ENCODE measurements at places on chromosomes 11 and 22. TPM values are rescaled to one million over a fixed set of nuclear protein-coding genes. Genes with fewer than 3 reads are reported as not detected.
A peak's percentile ranks its signal among the peaks of the same experiment; 100 is the strongest.

The EXPH5 gene
- total RNA-seq = 2.9 TPM

The PLEKHB1 gene
- 12.8 TPM for total RNA-seq

The OR51B4 gene
- not detected for total RNA-seq

The P2RX6 gene
- 0.12 TPM for total RNA-seq

The TEX12 gene
- not detected for total RNA-seq

The NEFH gene
- 3.5 TPM for total RNA-seq

The APOL3 gene
- total RNA-seq = 37.8 TPM

The B4GALNT4 gene
- 4.1 TPM for total RNA-seq

The TBX10 gene
- not detected for total RNA-seq

The MRGPRE gene
- not detected for total RNA-seq

The DDX10 gene
- total RNA-seq = 36.6 TPM

The KDM4D gene
- 2.1 TPM for total RNA-seq

- DNase-seq = no peak
- H3K4me1 ChIP-seq = no peaks in the 10 kb centered on the region
- H3K27ac ChIP-seq = no peak overlapping the region
Measured at GRCh38 chr11:19895776-19896175, 183.1 kb downstream of the NAV2 start.

GRCh38 chr22:48754611-48755058 lies 1073.0 kb downstream of the BRD1 start:
- no peak overlapping the region for H3K4me3 ChIP-seq
- H3K27me3 ChIP-seq = peaks cover 23% of the 10 kb centered on the region
- no peaks in the 10 kb centered on the region for H3K36me3 ChIP-seq
- no peak for DNase-seq
- H3K4me1 ChIP-seq = no peaks in the 10 kb centered on the region
- H3K27ac ChIP-seq = no peak overlapping the region

GRCh38 chr11:655036-655726 lies 18.1 kb downstream of the DRD4 start:
- no peak overlapping the region for H3K27ac ChIP-seq
- H3K27me3 ChIP-seq = no peaks in the 10 kb centered on the region
- H3K36me3 ChIP-seq = peaks cover 13% of the 10 kb centered on the region
- no peak for DNase-seq
- no peaks in the 10 kb centered on the region for H3K4me1 ChIP-seq
- H3K4me3 ChIP-seq = no peak overlapping the region

- H3K27me3 ChIP-seq = peaks cover 44% of the 10 kb centered on the region
- H3K4me3 ChIP-seq = no peak overlapping the region
- H3K27ac ChIP-seq = no peak overlapping the region
- H3K4me1 ChIP-seq = peaks cover 20% of the 10 kb centered on the region
- H3K36me3 ChIP-seq = no peaks in the 10 kb centered on the region
- DNase-seq = no peak
Measured at GRCh38 chr22:19721330-19722177, 1.8 kb upstream of the GP1BB start.

GRCh38 chr11:123580557-123581275 lies 73.7 kb downstream of the SCN3B start:
- peaks cover 9% of the 10 kb centered on the region for H3K4me1 ChIP-seq
- peaks cover 2% of the 10 kb centered on the region for H3K36me3 ChIP-seq
- DNase-seq = peak; percentile 78
- H3K27me3 ChIP-seq = peaks cover 2% of the 10 kb centered on the region
- no peak overlapping the region for H3K27ac ChIP-seq

- H3K4me1 ChIP-seq = peaks cover 1% of the 10 kb centered on the region
- H3K36me3 ChIP-seq = no peaks in the 10 kb centered on the region
- H3K27me3 ChIP-seq = no peaks in the 10 kb centered on the region
- no peak for DNase-seq
Measured at GRCh38 chr11:2558397-2558796, 113.6 kb downstream of the KCNQ1 start.

DNA sequence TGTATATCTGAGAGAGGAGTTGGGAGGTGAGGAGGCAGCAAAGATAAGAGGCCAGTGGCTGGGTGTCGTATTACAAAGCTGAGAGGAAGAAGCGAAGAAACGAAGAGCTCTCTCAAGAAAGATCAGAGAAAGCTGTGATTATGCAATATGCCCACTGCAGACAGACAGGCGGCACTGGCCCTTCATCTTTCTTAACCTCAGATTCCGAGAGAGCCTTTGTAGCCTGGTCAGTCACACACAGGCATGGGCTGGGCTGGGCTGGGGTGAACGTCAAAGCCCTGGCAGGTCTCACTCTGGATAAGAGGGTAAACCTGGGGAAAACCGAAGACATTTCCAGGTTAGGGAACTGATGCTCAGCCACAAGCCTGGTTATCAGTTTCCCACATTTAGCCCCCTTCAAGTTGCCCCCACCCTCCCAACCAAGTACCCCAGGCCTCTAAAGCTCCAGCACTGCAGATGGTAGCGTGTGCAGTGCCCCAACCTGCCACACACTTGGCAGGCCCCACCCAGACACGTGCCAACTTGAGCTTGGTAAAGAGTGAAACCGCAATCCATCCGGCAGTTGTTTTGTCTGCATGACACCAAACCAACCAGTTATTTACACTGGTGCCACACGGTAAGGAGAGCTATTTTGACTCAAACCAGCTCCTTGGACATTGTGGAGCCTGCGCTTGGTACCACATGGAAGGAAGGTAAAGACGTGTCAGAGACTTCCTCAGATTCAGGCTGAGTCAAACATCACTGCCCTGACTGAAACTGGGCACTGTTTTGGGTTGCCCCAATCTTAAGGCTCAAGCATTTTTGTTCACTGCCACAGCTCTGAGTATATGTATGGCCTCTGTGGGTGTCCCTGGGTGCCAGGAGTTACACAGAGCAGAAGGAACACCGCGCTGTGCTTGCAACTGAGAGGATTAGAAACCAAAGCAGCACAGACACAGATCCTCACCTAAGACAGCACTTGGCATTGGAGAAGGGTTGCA lies 135.9 kb downstream of the FDX1 start:
- H3K27ac ChIP-seq = no peak overlapping the region
- no peaks in the 10 kb centered on the region for H3K4me1 ChIP-seq
- no peak overlapping the region for H3K4me3 ChIP-seq
- H3K27me3 ChIP-seq = peaks cover 5% of the 10 kb centered on the region
- no peak for DNase-seq

DNA sequence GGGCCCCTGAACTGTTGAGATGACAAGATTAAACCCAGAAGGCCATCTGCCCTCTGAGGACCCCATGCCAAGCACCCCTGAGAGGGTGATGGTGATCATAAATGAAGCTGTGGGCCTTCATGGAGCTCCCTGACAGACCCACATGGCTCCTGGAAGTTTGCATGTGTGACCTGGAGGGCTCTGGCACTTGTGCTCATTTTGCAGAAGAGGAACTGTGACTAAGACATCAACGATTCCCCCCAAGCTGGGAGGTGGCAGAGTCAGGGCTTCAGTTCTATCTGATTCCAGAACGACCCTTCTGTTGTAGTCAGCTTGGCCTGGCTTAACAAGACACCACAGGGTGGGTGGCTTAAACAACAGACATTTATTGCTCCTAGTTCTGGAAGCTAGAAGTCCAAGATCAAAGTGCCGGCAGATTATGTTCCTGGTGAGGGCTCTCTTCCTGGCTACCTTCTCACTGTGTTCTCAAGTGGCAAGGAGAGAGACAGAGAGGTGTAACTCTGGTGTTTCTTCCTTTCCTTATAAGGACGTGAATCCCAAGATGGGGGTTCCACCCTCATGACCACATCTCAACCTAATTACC lies 46.4 kb upstream of the CD82 start:
- H3K4me3 ChIP-seq = no peak overlapping the region
- DNase-seq = no peak
- H3K27ac ChIP-seq = no peak overlapping the region
- H3K27me3 ChIP-seq = peaks cover 9% of the 10 kb centered on the region

DNA sequence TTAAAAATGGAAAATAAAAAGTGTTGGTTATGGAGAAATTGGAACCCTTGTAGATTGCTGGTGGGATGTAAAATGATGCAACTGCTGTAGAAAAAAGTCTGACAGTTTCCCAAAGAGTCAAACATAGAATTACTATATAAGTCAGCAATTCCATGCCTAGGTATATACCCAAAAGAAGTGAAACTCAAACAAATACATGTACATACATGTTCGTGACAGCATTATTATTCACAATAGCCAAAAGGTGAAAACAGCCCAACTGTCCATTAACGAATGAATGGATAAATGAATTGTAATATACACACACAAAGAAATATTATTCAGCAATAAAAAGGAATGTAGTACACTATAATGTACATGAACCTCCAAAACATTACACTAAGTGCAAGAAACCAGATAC lies 116.0 kb downstream of the TTC28 start:
- no peak overlapping the region for H3K27ac ChIP-seq
- no peaks in the 10 kb centered on the region for H3K36me3 ChIP-seq
- no peak overlapping the region for H3K4me3 ChIP-seq

GRCh38 chr11:121099885-121100284 lies 1.2 kb upstream of the TECTA start:
- no peaks in the 10 kb centered on the region for H3K4me1 ChIP-seq
- no peak overlapping the region for H3K4me3 ChIP-seq
- H3K27me3 ChIP-seq = no peaks in the 10 kb centered on the region
- H3K36me3 ChIP-seq = no peaks in the 10 kb centered on the region
- H3K27ac ChIP-seq = no peak overlapping the region

DNA sequence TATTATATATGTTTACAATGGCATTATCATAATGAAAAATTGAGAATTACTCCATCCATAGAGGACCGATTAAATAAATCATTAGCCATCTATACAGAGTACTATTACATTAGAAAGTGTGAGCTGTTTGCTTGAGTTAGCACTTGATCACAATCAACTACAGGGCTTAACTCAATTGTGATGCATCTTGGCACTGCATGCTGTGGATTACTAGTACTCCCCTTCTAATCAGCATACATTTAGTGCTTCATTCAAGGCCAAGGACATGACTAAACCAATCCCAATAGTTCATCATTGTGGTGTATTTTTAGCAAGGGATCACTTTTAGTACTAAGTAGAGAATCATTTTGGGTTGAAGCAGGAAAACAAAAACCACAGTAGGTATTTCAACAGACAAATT lies 23.5 kb upstream of the ARHGAP42 start:
- no peaks in the 10 kb centered on the region for H3K36me3 ChIP-seq
- no peak overlapping the region for H3K4me3 ChIP-seq
- no peak for DNase-seq

DNA sequence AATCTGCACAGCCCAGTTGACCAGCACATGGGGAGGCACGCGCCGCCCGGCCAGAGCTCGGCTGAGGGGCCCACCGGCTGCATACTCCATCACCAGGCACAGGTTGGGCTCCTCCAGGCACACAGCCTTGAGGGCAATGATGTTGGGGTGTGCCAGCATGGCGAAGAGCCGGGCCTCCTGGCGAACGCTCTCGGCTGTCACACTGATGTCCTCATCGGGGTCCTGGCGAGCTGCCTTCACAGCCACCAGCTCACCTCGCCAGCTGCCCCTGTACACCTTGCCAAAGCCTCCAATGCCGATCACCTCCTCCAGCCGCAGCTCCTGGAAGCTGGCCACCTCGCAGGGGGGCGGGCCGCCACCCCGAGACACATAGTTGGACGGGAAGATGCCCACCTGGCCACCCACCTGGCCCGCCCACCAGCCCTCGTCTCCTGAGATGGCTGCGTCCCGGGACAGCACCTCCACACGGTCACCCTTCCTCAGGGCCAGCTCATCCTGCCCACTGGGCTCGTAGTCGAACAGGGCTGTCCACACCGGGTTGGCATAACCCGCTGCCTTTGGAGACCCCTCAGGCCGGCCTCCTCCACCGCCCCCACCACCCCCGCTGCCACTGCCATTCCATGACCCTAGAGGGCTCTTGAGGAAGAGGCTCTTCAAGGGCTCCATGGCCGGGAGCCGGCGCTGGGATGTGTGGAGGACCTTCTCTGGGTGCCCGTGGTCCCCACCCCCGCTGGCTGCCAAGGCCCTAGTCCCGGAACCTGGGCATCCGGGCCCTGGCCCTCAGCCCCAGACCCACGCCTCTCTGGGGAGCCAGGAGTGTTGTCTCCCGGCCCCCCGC lies 711 bp downstream of the MAP3K11 start:
- peaks cover 19% of the 10 kb centered on the region for H3K36me3 ChIP-seq
- peaks cover 52% of the 10 kb centered on the region for H3K4me1 ChIP-seq
- H3K27ac ChIP-seq = peak overlapping the region; percentile 72
- H3K4me3 ChIP-seq = peak overlapping the region; percentile 95
- DNase-seq = peak; percentile 33

- H3K36me3 ChIP-seq = peaks cover 1% of the 10 kb centered on the region
- DNase-seq = no peak
- H3K27me3 ChIP-seq = no peaks in the 10 kb centered on the region
Measured at GRCh38 chr11:10477690-10478046, 22.6 kb downstream of the AMPD3 start.

DNA sequence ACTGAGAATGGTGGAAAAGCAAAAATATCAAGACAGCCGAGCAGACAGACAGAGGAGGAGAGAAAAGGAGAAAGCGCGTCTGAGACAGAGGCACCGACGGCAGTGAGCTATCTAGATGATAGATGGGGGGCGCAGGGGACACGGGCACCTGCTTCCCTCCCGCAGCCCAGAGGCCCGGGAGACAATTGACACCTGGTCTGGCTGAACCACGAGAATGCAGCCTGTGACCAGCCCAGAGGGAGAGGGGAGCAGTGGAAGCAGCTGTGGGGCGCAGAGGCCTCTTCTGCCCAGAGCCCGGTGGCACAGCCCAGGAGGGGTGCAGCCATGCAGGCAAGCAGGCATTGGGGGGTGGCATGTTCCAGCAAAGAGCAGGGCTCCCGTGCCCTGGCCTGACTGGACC lies 48.2 kb downstream of the ELFN2 start:
- no peak overlapping the region for H3K27ac ChIP-seq
- no peak overlapping the region for H3K4me3 ChIP-seq
- no peak for DNase-seq
- peaks cover 5% of the 10 kb centered on the region for H3K27me3 ChIP-seq

- H3K4me1 ChIP-seq = no peaks in the 10 kb centered on the region
- DNase-seq = no peak
- H3K27ac ChIP-seq = no peak overlapping the region
Measured at GRCh38 chr11:36022882-36023281, 79.0 kb downstream of the LDLRAD3 start.

- H3K27ac ChIP-seq = no peak overlapping the region
- H3K36me3 ChIP-seq = no peaks in the 10 kb centered on the region
- no peaks in the 10 kb centered on the region for H3K4me1 ChIP-seq
- no peak overlapping the region for H3K4me3 ChIP-seq
- DNase-seq = no peak
Measured at GRCh38 chr11:124276081-124276480, 19.9 kb downstream of the OR8G5 start.

- no peak overlapping the region for H3K27ac ChIP-seq
- no peak overlapping the region for H3K4me3 ChIP-seq
- peaks cover 3% of the 10 kb centered on the region for H3K4me1 ChIP-seq
- no peaks in the 10 kb centered on the region for H3K27me3 ChIP-seq
- DNase-seq = peak; percentile 17
- peaks cover 1% of the 10 kb centered on the region for H3K36me3 ChIP-seq
Measured at GRCh38 chr11:111698852-111699559, 67.2 kb downstream of the PPP2R1B start.

GRCh38 chr11:27354359-27354965 lies 8.6 kb downstream of the CCDC34 start:
- no peaks in the 10 kb centered on the region for H3K27me3 ChIP-seq
- no peak for DNase-seq
- no peaks in the 10 kb centered on the region for H3K4me1 ChIP-seq
- no peak overlapping the region for H3K4me3 ChIP-seq
